Vagina (tissue), 2 donors: ENCODE measurements at places on chromosomes 13 and 19. TPM values are rescaled to one million over a fixed set of nuclear protein-coding genes. Genes with fewer than 3 reads are reported as not detected.

GRCh38 chr19:1520203-1520780 is 3.6 kb upstream of the PLK5 start:
- no peaks in the 10 kb centered on the region for H3K36me3 ChIP-seq
- no peaks in the 10 kb centered on the region for H3K27me3 ChIP-seq
- H3K27ac ChIP-seq = peak overlapping the region; percentile 50
- DNase-seq = no peak
- H3K4me1 ChIP-seq = peaks cover 36% of the 10 kb centered on the region

DNA sequence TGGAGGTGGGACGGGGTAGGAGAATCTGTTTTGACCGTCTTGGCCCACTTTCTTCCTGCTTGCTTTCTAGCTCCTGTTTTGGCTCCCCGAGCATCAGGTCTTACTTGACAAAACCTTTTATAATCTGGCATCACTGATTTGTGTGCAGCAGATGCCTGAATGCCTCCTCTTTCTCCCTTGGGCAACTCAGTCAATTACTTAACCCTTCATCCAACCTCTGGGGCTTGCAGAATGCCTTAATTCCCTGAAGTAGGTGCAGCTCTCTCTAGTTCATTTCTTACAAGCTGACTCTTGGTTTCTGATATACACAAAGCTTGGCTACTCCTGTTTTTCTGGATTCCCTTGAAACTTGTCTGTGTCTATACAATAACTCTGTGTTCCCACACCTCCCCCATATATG is 5.7 kb upstream of the NUP58 start:
- no peak overlapping the region for H3K4me3 ChIP-seq
- no peaks in the 10 kb centered on the region for H3K36me3 ChIP-seq
- no peaks in the 10 kb centered on the region for H3K4me1 ChIP-seq
- no peak for DNase-seq

ATP8A2 gene
- total RNA-seq = 1.5 TPM

DAND5 gene
- total RNA-seq = not detected

DNA sequence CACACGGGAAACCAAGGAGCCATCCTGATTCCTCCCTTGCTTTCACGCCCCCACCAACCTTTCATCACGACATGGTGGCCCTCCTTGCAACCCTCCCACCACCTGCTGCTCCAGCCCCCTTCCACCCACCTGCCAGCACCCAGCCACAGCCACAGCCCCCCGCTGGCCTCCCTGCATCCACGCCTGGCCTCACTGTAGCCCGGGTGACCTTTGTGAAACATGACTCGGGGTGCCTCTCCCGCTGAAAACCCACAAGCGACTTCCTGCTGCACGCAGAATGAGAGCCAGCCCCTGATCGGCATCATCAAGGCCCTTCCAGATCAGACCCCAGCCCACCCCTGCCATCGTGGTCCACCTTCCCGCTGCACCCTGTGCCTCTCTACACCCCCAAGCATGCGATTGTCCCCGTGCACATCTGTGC is 14.9 kb downstream of the POP4 start:
- no peak for DNase-seq
- no peaks in the 10 kb centered on the region for H3K4me1 ChIP-seq

DNA sequence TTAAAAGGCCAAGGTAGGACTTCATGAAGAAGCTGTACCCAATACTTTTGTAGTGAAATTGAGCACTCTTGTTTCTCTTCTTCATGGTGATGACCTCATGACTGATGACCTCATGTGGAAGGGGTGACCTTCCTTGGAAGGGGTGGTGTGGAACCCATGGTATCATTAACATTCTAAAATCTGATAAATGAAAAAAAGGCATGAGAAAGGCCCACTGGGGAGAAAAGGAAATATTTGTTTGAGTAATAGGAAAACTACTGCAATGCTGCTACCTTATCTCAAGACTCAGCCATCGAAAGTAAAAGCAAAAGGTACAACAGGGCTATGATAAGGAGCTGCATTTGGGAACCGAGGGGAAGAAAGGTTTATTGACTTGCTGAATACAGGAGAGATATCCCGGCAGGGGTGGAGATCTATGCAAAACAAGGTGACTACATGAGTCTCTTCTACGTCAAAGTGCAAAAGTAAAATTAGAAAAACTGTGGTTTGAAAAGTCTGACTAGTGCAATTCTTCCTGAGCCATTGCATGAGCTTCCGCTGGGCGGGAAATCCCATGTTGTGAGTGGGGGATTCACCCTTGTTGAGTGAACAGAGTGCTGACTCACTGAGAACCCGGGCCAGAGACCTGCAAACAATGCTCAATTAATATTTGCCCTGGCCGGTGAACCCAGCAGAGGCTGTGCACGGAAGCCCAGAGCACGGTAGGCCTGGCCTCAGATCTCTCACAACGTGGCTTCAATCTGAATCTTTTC is 138.9 kb upstream of the RFC3 start:
- H3K36me3 ChIP-seq = no peaks in the 10 kb centered on the region
- H3K4me3 ChIP-seq = no peak overlapping the region
- DNase-seq = no peak
- H3K4me1 ChIP-seq = peaks cover 11% of the 10 kb centered on the region
- no peaks in the 10 kb centered on the region for H3K27me3 ChIP-seq
- no peak overlapping the region for H3K27ac ChIP-seq
